AG09319 (cell line): ENCODE measurements at places on chromosomes 6 and 20.

- no peak for DNase-seq
These were observed 113.2 kb downstream of the GPX5 start for GRCh38 chr6:28638787-28639430.

DNA sequence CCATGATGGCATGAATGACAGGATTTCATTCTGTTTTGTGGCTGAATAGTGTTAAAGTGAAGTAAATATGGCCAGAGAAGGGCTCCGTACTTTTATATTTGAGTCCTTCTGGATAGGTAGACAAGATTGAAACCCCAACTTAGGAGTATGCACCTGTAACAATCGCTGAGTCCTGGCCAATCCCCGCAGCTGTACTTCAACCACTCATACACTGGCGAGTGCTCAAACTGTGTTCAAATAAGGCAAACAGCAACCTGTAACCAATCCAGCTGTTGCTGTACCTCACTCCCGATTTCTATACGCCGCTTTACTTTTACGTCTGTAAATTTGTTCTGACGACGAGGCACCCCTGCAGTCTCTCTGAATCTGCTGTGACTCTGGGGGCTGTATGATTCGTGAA is 6.7 kb downstream of the TTLL2 start:
- DNase-seq = no peak

DNA sequence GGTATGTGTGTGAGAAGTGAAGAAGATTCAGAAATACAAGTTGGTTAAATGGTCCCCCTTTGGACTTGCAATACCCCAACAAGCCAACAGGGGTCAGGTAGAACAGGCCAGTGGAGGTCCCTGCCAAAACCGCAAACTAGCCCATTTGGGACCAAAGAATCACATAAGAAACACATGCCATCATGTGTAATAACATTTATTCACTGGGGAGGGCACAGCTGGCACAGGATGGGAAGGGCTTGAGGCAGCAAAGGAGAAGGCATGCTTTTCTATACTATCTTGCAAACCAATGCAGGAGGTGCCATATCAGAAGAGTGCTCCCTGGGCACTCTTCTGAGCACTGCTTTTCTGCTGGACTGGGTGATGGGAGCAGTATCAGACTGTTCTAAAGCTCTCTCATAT is 116.1 kb upstream of the TRAF3IP2 start:
- no peak for DNase-seq

DNA sequence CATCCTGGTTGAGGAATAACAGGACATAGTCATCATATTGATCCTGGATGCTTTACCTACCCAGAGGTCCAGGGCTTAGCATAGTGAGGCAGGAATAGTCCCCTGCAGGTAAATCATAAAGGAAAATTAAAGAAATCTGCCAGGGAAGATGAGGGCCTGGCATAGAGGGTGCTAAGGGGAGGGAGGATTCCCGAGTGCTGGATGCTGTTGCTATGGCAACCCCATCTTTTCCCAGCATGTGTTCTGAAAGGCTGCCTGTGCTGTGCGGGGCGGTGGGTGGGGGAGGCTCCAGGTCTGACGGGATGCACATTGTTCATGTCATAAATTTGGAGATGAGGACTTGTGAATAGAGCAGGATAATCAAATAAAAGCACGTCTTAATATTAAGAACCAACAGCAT is 212.6 kb upstream of the PCSK2 start:
- DNase-seq = no peak

- DNase-seq = no peak
These were observed 51.8 kb downstream of the SCAND1 start for GRCh38 chr20:35902545-35902941.

DNA sequence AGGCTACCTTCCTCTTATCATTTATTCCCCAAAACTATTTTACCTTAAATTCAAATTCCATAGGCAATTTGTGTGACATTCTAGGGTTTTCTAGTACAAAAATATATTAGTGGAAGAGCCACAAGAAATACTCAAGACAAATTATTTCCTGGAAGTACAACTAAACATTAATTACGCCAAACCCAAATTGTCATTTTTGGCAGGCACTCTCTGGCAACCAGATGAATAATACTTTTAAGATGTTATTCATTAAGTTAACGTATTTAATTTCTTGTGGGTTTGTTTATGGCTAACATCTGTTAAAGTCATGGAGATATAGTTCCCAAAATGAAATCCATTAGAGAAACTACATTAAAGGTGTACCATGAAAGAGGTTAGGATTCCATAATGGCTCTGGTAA is 40.5 kb downstream of the HMGN3 start:
- DNase-seq = no peak

DNA sequence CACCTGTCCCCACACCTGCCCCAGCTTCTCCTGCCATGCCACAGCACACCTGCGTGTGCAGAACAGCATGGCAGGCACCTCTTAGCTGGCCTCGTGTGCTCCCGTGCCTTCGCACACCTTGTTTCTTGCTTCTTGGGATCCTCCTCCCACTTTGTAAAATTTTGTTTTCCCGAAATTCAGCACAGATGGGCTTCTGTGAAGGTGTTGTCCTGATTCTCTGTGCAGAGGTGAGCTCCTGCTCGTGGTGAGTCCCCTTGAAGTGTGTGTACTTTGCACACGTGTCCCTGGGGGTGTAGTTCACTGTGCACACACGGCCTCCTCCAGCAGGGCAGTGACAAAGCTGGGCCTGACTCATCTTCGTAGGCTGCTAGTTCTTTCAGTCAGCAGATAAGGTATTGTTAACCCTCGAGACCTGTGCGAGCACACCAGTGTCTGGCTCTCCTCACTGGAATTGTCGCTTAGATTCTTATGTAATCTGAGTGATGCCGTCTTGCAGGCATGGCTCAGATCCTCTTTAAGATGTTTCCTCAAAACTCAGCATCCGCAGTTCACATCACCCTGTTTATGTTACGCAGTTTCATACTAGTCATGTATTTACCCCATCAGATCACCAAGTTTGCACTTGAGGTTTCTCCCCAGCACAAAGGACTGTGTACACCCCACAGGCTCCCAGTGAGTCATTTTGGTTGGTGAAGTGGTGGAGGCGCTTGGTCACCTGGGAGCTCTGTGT is 77.7 kb downstream of the CDYL start:
- no peak for DNase-seq

DNA sequence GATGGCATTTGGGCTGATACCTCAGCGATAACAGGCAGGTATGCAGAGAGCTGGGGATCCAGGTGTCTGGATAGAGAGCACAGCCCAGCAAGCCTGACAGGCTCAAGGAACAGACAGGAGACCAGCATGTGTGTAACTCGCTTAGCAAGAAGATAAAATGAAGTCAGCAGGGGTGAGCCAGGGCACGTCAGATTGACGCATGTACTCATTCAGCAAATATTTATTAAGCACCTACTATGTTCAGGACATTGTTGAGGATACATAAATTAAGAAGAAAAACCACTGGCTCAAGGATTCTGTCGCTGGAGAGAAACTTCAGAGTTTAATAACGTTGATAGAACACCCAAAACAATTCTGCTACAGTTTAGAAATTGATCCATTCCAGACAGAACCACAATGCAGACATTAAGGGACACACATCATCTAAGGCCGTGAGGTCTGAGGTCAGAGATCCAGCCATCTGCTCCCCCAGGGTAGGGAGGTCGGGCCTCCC is 1.0 kb upstream of the DUSP22 start:
- DNase-seq = no peak

- DNase-seq = no peak
These were observed 14.2 kb downstream of the PRR18 start for GRCh38 chr6:166293731-166294584.

- no peak for DNase-seq
These were observed 128.3 kb upstream of the MAP3K7 start for GRCh38 chr6:90715093-90715655.

GRCh38 chr6:107154131-107154800 is 39.0 kb upstream of the BEND3 start:
- DNase-seq = no peak

- DNase-seq = no peak
These were observed at the start of gene PGBD1 for GRCh38 chr6:28281288-28282064. Gene PGBD1 (plus strand): TSS chr6:28281572. CDS start chr6:28283814, 2,242 bp downstream.

- no peak for DNase-seq
These were observed 341.2 kb downstream of the CDKAL1 start for GRCh38 chr6:20875369-20875963.

DNA sequence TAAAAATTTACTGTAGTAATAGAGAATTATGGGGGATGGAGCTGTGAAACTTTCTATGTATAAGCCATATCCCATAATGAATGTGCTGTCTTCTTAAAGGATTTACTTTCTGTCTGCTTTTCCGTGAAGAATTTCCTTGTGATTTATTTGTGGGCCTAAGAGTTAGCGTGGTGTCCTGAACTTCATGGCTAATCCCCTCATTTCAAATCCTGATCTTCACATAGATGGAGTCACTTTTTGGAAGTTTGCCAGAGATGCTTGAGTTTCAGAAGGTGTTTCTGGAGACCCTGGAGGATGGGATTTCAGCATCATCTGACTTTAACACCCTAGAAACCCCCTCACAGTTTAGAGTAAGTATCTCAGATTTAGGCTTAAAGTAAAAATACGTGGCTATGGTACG is 19.4 kb upstream of the CLDN20 start:
- no peak for DNase-seq

DNA sequence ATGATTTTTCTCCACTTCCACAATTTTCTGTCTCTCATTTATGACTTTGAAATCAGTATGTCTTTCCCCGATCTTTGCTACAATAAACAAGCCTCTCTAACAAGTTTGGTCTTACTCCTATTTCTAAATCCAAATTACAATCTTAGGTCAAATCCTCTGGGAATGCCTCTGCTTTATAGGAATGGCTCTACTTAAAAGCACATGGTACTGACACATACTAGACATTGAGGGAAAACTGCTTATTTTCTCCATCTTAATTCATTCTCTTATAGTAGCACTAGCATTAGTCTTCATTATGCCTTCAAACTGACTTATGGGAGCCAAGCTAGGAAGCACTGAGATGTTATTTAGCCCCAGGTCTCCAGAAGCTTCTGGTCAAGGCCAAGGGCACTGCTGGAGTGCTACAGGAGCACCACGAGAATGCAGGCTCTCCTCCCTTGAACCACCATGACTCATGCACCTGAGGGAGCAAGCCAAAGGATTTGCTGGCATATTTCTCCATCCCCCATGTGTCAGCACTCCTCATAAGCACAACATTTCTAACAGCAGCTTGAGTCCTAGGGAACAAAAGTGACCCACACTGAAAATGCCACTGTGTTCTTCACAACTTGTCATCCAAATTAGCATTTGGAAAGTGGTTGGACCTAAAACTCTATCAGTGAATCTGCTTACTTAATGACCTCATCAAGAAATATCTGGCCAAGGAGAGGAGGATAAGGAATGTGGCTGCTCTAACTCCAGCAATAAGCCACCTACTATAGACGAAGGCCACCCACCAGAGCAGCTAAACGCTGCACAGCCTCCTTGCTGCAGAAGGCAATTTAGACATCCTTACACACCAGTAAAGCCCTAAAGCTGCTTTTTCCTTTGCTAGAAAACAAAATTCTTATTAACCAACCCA is 156.8 kb upstream of the KCNQ5 start:
- DNase-seq = peak; percentile 35

DNA sequence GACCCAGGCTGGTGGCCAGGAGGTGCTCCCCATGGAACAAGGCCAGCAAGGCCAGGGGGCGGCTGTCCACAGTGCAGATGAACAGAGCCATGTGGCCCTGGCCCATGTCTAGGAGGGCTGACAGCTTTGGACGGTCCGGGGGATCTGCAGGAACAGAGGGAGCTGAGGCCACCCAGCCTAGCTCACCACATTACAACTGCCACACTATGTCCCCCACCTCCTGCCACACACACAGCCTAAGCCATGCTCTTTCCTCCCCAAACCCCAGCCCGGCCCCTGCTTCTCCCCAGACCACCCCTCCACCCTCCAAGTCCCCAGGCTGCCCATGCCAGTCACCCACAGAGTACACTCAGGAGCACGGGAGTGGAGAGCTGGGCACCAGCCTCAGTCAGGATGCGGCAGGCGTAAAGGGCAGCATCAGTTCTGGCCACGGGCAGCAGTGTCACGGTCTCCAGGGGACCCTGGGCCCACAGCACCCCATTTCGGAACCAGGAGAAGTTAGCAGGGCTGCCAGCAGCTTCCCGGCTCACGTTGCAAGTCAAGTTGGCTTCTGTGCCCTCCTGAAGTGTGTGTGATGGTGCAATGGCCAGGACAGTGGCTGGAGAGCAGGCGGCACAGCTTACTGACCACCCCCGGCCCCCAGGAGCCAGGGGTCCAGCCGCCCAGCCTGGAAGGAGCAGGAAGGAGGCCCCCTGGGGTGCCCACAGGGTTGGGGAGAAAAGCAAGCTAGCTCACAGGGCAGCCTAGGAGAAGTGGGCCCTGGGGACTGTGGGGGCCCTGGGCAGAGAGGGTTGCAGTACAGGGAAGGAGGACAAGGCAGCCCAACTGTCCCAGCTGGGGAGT is 15.2 kb upstream of the ADAM33 start:
- DNase-seq = no peak

DNA sequence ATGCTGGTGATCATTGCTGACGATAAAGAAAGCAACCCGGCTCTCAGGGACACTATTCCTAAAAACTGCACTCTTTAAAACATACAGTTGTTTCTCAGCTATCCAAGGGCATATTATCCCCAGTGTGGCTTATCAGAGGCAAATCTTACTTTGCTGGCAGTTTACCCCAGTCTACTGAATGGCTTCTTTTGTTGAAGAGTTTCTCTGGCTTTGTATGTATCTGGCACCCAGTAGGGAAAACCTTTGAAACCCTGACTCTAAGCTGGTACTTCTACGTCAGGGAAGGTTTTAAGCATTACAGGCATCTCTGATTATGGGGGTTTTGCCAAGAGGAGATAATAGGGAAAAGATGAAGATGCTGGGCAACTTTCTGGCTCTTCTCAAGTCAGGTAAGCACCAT is 637.6 kb upstream of the CHD6 start:
- no peak for DNase-seq

GRCh38 chr6:35718911-35719381 is 17.9 kb upstream of the ARMC12 start:
- no peak for DNase-seq

DNA sequence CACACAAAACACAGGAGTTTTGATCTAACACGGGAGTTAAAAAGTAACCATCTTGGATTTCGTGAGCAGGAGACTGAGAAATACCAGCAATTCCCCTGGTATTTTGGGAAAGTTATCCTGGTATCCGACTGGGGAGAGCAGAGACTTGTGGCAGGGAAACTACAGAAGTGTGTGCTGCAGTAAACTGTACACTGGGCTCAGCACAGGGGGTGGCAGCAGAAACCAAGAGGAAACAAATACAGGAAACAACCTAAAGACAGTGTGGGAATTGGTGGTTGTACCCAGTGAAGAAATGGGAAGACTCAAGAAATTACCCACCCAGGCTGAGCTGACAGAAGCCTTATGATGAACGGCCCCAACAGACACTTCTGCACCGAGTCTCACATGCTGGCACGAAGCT is 109.8 kb downstream of the CHD6 start:
- no peak for DNase-seq
